ENCODE measurements at places on chromosomes 16 and 17.

DNA sequence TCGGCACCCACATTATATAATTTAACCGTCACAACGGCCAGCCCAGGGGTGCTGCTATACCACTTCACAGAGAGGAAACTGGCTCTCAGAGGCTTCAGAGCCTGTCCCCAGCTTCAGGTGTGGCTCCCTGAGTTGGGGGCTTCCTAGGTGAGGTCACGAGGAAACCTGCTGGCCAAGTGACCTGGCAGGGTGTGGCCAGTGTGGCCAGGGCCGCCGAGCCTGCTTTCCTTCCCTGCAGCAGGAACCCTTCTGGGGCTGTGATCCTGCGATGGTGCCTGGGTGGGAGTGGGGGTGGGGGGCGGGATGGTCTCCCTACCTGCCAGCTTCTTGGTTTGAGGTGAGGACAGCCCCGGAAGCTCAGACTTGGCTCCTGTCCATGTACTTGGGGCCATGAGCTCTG is 39.9 kb downstream of the ADCY7 start:
- DNase-seq: no peak

- DNase-seq: no peak
Measured at GRCh38 chr16:65201511-65201910, 79.6 kb upstream of the CDH11 start.

- DNase-seq: no peak
Measured at GRCh38 chr16:89004209-89004831, 27.3 kb upstream of the CBFA2T3 start.

DNA sequence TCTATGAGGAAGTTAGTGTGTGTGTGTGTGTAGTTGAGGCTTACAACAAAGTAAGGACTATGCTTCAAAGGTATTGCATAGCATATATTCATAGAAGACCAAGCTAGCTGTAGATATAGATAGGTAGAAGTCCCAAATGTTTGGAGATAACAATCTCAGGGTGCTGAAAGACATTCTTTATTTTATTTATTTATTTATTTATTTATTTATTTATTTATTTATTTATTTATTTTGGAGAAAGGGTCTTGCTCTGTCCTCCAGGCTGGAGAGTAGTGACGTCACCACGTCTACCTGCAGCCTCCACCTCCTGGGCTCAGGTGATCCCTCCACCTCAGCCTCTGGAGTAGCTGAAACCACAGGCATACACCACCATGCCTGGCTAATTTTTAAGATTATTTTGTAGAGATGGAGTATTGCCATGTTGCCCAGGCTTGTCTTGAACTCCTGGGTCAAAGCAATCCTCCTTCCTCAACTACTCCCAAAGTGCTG is 284.6 kb upstream of the KIF2B start:
- no peak for DNase-seq

- DNase-seq: no peak
Measured at GRCh38 chr17:39139161-39139511, 12.3 kb downstream of the PLXDC1 start.

GRCh38 chr17:73976147-73976546 is 227.3 kb upstream of the RPL38 start:
- no peak for DNase-seq

DNA sequence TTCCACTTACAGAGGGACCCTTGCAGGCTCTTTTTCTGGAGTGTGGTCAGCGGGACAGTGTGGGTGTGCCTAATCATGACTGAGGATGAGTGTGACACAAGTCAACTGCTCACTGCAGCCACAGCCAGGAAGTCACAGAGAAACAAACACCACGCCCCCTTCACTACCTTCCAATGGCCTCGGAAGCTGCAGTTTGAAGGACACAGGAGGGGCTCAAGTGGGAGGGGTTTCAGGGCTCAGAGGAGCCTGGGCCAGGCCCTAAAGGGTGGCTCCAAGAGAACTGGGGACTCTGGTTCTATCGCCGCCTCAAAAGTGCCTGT is 116.2 kb upstream of the SDK2 start:
- DNase-seq: no peak

- no peak for DNase-seq
Measured at GRCh38 chr17:19769946-19770652, 22.0 kb upstream of the ALDH3A1 start.

DNA sequence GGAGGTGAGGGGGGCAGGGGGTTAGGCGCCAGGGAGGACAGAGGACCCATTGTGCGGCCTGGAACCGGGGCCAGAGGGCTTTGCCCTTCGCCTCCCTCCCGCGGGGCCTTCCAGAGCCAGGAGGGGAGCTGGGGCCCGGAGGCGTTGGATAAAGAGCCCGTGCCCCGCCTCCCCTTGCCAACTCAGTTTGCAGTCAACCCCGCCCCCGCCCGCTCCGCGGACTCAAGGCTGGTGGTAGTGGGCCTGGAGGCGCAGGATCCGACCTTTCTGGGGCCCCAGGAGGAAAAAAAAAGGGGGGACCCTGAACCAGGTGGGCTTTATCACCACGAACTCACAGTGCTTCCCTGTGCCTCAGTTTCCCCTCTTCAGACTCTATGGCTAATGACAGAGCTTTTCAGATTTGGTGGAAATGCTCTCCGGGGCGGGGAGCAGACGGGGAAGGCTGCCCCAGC is 2.0 kb upstream of the SPHK1 start:
- no peak for DNase-seq

DNA sequence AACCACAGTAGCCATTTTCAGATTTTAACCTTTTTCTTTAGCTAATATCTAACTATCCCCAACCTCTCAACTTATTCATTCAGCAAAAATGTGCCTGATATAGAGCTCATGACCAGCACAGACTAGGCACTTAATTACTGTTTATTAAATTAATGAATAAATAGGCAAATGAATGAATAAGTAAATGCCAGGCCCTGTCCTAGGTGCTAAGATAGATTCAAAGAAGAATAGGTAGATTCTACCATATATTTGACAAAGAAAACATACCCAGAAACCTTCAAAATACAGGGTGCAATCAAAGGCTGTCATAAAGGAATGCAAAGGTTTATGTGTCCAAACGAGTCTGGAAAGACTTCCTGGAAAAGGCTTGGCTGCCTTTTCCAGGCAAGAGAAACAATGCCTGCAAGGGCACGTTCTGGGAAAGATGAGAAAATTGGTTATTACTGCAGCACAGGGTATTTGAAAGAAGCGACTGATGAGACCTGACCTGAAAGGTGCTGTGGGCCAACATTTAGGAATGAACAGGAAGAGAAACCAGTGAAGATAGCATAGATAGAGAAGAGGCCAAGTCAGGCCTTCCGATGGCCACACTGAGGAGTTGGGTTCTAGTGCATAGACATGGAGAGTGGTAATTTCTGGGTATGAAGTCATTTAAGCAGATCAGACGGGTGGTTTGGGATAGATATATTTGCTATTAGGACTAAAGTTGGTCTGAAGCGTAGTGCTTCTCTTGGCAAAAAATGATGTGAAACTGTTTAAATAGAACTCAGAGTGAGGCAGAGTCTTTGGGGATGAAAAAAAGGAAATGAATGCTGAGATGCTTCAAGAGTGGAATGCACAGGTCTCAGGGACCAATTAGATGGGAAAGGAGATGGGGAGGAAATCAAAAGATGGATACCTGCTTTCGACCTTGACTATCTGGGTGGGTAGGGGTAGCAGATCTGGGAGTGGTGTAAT is 11.4 kb upstream of the CCL2 start:
- DNase-seq: no peak

GRCh38 chr17:63880706-63881105 is 1.0 kb downstream of the GH2 start:
- no peak for DNase-seq

- DNase-seq: peak; percentile 65
Measured at GRCh38 chr17:74354123-74354522, 7.5 kb downstream of the BTBD17 start.

- DNase-seq: no peak
Measured at GRCh38 chr17:82582213-82582612, 62.7 kb downstream of the FOXK2 start.

GRCh38 chr16:54647216-54647615 is 283.4 kb upstream of the IRX5 start:
- no peak for DNase-seq

- no peak for DNase-seq
Measured at GRCh38 chr17:68356520-68356919, 65.2 kb downstream of the ARSG start.

DNA sequence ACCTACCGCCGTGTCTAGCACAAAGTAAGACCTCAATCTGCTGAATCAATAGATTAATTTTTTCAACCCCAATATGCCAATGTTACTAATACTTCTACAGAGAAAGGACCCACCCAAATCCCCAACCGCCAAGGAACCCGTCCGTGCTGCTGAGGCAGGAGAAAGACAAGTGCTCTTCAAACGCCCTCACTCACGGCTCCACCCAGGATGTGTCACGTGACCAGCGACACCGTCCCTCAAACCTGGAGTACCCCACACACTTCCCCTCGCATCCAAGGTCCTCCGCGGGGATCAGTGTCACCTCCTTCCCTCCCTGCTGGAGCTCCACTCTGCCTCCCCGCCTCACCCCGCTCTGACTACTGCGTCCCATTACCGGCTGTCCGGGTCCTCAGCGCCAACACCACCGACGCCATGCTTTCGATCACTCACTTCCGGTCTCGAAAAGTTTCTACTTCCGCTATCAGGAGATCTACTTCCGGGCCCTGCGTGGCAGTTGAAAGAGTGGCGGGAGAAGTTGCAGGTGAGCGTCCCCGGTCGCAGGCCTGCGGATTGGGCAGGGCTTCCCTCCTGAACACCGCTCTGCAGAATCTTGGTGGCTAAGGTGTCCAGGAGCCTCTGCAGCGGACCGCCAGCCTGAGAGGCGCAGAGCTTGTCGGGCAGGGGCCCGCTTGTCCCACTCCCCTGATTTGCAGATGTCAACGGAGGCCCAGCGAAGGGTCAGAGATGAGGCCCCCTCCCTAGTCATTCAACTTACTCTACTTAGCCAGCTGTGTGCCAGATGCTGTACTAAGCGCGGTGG is at the start of the genes EME1 and MRPL27:
EME1 (plus strand) TSS at position 472 of the 799 bp plus-strand sequence. CDS start 1,980 bp downstream, outside the sequence.
MRPL27 (minus strand) TSS at position 427 of the 799 bp plus-strand sequence; CDS start at position 413, 14 bp downstream.
- DNase-seq: peak; percentile 81

- DNase-seq: no peak
Measured at GRCh38 chr16:85349365-85350145, 237.3 kb upstream of the CIBAR2 start.

DNA sequence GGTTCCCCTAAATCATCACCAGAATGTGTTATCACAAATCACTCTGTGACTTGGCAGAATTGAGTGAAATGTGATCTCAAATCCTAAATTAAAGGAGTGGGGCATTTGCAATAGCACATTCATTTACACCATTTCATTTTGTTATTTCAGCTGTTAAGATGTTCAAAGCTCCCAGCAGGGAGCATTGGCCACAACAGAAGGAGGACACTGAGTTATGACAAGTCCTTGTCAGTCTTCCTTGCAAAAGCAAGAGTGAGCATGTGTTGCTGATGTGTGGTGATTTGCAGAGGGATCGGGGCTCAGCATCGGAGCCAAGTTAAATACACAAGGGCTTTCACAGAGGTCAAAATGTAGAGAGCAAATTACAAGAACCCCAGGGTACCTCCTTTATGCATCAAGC is 372.2 kb upstream of the CDH5 start:
- no peak for DNase-seq

- no peak for DNase-seq
Measured at GRCh38 chr16:86064431-86065250, 165.7 kb downstream of the IRF8 start.

- no peak for DNase-seq
Measured at GRCh38 chr17:65583921-65584603, 22.6 kb upstream of the AXIN2 start.

- DNase-seq: no peak
Measured at GRCh38 chr17:30567231-30568116, 90.3 kb downstream of the GOSR1 start.

GRCh38 chr17:79057737-79058385 is 16.8 kb upstream of the ENGASE start:
- no peak for DNase-seq

- DNase-seq: no peak
Measured at GRCh38 chr16:65181071-65181561, 59.3 kb upstream of the CDH11 start.

GRCh38 chr17:49890077-49890821 is 42.4 kb upstream of the TAC4 start:
- DNase-seq: no peak

GRCh38 chr17:51595826-51596398 is 335.6 kb downstream of the UTP18 start:
- DNase-seq: no peak

DNA sequence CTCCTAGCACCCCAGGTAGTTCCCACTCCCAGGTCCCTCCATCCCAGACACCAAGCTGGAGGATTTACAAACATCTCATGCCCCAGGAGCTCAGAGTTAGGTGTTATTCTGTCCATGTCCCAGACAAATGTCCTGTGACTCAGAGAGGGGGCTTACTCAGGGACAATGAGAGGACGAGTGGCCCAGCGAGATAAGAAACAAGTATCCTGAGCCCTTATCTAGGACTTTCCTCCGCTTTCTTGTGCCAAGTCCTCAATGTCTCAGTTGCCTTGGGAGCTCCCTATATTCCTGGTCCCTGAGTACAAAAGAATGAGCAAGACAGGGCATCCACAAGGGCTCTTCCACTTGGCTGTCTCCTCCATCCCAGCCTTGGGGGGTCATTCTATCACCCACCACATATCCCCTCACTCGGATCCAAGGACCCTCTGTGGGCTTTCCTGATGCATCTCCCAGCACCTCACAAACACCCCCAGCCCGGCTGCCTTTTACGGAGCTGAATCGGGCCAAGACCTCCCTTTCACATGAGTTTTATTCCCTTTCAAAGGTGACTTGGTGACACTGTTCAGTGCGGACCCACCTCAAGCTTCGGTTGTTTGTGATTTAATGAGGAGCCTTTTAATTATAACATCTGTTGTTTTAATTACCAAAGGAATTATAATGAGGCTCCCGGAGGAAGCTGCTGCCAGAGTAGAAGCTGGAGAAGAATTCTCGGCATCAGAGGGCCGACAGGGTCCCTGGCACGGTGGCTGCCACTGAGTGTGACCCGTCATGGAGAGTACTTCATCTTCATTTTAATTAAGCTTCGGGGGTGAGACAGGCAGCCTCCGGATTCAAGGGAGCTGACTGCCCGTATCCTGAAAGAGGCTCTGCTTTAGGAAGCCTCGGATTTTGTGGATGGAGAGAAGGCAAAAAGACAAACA is 121.5 kb downstream of the WSCD1 start:
- peak; percentile 32 for DNase-seq

GRCh38 chr16:27823421-27823820 is 240.1 kb downstream of the GSG1L start:
- no peak for DNase-seq

DNA sequence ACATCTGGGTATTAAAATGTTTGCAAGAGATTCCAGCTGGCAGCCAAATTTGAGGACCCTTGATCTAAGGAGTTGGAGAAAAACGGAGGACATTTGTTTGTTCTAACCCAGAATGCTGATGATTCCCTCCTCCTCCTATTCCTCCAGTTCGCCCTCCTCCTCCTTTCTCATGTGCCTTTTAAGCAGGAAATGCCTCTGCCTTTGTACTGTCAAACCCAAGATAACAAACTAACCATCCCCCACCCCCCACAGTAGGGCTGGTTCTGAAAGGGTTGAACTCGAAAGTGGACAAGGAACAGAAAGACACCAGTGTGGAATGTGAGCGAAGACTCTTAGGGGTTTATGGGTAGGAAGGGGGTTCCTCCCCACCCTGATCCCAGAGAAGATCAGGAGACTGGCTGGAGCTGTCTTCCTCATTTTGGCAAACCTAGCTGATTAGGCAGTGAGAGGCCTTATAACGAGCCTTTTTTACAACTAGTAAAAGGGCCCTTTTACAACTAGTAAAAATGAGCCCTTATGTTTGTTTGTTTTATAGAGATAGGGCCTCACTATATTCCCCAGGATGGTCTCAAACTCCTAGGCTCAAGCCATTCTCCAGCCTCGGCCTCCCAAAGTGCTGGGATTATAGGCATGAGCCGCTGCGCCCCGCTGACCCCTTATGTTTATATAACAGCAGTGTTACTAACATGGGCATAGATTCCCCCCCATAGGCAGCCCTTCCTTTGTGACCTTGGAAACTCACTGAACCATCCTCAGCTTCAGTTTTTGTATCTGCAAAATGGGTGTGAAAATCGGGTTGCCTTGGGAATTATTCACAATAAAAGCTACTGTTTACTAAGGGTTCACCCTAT is 975 bp downstream of the CHD9 start:
- DNase-seq: peak; percentile 42

All from kidney capillary endothelial cell (primary cell).